ENCODE measurements at places on chromosomes 2 and 18.

GRCh38 chr2:75074708-75075107 is 116.3 kb downstream of the POLE4 start:
- no peak for DNase-seq

GRCh38 chr18:332721-333510 is 65.1 kb upstream of the THOC1 start:
- DNase-seq, result no peak

GRCh38 chr2:109378682-109379081 is 235.1 kb downstream of the SEPTIN10 start:
- no peak for DNase-seq

DNA sequence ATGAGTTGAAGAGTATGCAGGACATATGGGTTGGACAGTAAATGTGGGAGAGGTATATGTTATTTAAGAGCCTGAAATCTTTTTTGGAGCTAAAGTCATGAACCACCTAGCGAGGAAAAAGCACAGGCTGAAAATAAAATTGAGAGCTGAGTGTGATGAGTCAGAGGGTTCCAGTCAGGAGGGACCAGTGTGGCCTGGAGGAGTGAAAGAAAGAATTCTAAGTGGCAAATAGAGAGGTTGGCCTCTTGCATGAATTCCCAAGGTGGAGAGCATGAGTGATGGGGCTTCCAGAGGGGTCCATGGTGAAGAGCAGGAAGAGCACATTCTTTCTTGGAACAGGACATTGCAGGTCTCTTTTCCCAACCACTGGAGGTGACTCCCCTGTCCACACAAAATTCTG is 282.6 kb downstream of the TDRD15 start:
- DNase-seq, result no peak

DNA sequence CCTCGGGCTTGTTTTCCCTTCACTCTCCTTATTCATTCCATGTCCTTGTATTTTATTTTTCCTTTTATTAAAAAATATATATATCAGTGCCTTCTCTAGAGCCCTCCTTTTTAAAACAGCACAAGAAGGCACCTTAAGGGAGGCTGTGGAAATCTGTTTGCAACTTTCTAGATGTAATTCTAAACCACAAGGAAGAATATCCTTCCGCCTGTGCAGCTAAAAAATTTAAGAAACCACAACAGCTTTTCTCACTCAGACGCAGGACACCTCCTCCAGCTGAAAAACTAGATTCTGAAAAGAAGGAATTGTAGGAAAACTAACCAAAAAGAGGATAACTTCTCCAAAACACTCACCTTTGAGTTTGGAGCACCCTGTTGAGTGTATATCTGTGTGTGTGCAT is 142.2 kb downstream of the BCL11A start:
- no peak for DNase-seq

DNA sequence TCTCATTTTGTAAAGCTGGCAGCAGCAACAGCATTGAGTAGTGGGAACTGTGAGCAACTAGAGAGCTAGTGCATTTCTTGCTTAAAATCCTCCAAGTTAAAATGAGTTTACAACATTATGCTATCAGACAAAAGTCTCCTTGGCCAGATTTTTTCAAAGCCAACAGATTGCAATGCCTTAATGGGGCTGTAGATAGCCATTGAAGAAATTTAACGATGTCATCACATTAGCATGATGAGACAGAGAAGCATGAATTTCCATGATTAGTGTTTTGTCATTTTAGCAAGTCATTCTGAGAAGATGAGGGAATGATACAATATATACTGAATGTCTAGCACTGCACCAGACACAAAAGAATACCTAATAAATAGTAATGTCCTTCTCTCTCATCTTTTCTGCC is 307.5 kb upstream of the REG3G start:
- DNase-seq, result no peak

GRCh38 chr18:13320096-13320495 is 101.5 kb downstream of the LDLRAD4 start:
- no peak for DNase-seq

GRCh38 chr2:60552078-60552850 is 1.2 kb downstream of the BCL11A start:
- DNase-seq, result no peak

GRCh38 chr2:188978291-188979081 is 4.3 kb downstream of the COL3A1 start:
- no peak for DNase-seq

DNA sequence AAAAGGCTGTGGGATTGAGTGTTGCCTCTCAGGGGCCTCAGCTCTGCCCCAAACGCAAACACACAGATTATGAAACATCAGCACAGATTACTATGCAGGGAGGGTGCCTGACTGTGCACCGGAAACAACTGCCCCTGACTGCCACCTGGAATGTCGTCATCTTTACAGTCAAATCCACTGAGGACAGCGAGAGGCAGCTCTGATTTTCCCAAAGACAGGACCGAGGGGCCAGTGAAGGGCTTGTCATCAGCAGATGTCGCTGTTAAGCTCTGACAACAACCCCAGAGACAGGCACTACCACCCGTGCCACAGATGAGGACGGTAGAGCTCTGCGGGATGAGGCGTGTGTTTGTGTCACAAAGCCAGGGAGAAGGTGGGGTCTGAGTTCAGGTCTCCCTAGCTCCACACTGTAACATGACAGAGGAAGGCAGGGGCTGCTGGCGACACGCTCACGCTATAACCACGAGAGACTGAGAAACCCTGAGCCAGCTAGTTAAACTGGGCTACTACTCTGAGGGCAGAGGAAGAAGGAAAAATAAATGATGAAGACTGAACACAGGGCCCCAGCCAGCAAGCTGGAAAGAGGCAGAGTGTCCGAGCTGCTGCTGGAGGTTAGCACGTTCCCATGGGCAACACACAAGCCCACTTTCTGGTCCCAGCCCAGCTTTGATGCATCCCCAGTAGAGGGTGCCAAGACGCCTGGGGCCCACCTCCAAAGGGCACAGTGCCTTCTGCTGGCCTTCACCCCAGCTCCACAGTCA is 47.0 kb downstream of the PARD6G start:
- no peak for DNase-seq

DNA sequence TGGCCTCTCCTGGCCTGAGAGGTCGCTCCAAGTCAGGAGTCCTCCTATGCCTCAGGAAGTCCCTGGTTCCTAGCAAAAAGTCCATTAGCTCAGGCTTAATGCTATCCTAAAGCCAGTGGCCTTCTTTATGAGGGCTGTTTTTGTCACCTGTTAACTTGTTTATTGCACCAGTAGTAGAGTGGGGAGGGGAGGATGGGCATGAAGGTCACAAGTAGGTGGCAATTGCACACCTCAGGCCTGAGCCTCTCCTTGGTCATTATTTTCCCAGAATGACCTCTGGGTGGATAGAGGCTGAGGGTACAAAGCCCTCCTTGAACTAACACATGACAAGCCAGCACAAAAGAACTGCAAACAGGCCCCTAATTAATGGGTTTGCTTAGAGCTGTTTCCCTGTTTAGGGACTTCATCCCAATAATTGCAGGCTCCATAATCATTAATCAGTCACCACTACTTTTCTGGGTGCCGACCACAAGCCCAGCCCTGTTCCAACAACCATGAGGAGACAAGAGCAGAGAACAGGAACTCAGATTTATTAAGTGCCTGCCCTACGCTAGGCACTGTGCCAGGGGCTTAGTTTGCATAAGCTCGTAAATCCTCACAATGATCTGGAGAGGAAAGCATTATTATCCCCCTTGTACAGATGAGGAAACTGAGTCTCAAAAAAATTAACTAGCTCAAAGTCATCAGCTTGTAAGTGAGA is 123.0 kb upstream of the PKDCC start:
- no peak for DNase-seq
